ENCODE measurements at places on chromosomes 11 and 22.

DNA sequence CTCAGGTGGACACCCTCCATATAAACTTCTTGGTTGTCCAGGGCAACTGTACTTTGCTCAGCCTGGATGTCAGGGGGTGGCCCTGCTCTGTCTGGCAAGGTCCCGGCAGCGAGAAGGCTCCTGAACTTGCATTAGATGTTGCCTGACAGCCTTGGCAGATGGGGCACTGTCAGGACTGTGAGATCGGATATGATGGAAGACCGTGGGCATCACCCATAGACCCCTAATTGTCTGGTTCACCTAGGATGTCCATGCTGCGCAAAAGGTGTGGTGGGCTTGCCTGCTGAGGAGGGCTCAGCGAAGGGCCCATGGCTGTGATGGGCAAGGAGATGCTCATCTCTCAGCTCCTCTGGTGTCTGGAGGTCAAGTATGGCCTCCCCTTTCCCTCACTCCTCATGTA is 62.7 kb downstream of the MYO18B start:
- DNase-seq = no peak

- DNase-seq = no peak
Measured at GRCh38 chr11:107720303-107720774, 8.5 kb upstream of the SLN start.

DNA sequence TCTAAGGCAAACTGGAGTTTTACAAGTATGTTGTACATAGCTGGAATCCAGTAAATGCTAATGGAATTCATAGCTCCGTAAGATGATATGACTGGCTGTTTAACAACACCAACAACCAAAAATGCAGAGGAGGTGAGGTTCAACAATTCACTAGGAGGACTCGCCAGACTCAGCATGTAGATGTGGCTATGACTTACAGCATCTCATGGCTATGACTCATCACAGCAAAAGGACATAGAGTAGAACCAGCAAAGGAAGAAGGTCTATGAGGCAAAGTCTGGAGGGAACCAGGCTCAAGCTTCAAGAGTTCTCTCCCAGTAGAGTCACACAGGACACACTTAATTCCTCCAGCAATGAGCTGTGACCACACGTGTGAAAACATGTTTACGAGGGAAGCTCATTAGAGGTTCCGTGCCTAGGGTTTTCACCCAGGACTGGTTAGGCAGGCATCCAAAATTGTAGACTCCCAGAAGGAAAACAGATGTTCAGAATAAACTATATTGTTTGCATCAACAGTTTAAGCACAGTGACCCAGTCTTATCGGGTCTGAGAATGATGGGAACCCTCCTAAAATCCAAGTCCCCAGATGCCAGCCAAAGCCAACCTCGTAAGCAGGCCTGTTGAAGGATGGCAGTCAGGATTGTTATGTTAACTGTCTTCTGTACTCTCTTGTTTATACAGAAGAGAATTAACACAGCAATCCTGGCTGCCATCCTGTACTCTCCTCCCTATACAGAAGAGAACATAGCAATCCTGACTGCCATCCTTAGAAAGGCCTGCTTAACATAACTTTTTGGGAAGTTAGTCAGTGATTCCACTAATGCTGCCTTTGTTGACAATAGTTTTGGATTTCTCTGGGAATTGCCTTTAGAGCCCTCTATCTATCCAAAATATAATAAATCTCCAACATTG is 116.6 kb downstream of the LARGE1 start:
- peak; percentile 95 for DNase-seq

DNA sequence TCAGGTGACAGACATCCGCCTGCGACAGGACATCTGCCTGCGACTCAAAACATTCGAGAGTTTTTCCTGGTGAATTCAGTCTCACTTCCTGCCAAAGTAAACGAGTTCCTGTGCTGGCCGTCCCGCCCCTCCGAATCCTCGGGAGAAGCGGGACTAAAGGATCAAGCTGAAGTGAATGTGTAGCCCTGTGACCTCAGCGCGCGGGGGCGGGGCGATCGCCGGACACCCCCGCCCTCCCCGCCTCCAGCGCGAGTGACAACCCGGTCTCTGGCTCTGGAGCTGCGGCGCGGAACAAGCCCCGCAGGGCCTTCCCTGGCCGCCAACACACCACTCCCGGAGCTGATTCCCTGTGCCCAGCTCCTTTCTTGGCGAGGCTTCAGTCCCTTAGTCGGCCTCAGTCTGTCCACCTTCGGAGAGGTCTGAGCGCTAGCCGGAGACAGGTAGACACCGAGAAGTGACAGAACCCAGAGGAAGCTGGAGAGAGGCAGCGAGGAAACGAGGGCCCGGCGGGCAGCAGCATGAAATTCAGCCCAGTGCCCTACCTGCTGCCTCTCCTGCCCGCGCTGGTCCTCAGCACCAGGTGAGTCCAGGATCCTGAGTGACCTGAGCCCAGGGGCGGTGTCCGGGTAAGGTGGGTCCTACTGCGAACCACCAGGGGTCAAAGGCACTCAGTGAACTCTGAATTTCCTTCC is 766.4 kb upstream of the LUZP2 start:
- DNase-seq = no peak

- no peak for DNase-seq
Measured at GRCh38 chr11:134341805-134342571, 10.2 kb downstream of the GLB1L2 start.

DNA sequence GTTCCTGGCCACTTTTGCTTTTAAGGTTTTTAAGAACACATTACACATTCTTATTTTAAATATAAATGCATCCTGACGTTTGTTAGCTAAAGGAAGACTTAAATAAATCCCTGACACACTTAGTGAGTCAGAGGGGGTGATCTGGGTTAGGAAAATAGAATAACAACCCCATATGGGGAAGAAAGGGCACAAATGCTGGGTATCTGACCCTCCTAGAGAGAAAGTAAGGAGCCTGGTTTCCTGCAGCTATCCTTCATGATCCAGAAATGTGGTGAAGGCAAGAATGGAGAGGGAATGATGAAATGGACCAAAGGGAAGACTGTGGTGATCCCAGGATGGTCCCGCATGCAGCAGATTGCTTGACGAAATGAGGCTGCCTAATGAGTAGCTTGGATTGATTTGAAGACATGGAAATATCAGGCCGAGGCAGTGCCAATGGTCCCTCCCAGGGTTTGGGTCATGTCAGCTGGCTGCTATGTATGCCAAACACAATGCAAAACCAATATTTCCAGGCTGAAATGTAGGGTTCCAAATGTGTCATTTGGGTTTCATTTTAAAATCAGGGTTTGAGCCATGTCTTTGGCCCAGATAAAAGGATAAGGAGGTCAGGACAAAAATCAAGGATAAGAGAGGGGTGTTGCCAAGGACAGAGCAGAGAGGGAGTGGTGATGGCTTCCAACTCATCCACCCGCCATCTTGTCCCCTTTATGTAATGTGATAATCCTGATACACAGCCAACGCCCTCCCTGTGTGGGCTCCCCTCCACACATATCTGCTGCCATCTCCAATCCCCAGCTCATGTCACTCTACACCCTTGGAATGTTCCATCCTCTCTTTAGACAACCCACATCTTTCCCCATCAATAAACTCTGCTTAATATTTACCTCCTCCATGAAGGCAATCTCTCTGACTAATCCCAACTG is 135.1 kb upstream of the PITPNB start:
- DNase-seq = peak; percentile 75

DNA sequence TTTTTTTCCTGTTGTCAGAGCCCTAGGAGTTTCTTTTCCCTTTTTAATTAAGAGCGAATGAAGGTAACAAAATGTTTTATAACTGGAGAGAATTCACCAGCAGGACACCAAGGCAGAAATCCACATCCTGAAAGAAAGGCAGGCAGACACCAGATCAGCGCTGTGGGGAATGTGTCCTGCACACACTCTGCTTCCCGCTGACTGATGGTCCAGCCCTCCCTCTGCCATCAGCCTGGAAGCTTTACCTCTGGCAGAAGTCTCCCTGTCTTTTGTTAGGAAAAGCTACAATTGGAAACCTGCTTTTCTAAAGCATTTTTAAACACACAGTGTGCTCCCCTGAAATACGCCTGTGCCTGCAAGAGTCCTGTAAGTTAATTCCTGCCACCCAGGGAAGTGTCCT is 638.5 kb downstream of the NTM start:
- DNase-seq = peak; percentile 41

DNA sequence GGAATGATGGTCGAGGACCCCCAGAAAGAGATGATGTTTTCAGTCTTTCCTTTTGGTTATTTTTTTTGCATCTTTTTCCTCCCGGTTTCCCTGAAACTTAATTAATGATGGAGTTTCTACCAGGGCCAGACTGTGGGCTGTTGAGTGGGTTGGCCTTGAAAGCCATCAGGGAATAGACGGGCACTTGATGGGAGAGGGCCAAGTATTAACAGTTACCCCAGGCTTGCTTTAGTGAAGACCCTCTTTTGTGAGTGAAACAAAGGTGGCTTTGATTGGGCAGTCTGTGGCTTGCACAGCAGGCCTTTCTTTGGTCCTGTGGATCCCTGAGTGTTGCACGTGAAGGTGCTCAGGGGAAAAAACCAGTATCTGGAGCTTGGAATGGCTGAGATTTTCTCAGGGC is 56.9 kb downstream of the AMOTL1 start:
- no peak for DNase-seq

- DNase-seq = peak; percentile 23
Measured at GRCh38 chr11:61472282-61472681, 36.3 kb upstream of the LRRC10B start.

- no peak for DNase-seq
Measured at GRCh38 chr11:70063121-70063520, 15.0 kb upstream of the ANO1 start.

DNA sequence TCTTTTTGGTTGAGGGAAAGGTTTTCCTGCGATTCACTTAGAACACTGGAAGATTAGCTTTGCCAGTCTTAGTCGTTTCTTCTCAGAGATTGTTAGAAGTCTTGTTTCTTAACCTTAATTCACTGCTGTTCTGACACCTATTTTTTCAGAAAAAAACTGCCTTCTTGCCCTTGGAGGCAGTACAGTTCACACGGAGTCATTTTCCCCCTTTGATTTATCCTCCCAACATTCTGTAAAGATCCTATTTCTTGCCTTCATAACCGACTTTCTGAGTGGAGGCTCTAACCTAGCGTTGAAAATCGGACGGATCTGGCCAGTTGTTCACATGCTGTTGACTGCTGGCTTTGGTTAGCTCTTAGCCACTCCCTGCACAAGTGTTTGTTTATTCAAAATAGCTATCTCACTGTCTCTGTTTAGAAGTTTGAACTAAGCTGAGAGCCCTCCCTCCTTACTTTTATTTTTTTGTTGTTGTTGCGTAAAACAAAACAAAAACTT is 737 bp downstream of the BCL2L13 start:
- DNase-seq = peak; percentile 35

DNA sequence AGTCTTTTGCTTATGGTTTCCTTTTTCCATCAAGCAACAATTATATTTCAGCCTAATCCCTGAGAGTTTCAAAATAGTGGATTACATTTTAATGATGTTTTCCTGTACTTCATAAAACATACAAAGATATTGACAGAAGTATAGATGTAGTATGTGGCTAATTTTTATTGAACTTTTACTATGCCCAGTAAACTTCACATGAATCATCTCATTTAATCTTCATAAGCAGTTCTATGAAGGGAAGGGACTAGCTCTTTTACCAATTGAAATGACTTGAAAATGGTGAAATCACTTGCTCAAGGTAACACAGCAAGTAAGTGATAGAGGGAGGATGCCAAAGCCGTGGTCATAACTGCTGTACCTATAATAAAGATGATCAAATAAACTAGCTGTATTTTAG is 27.5 kb downstream of the RTN3 start:
- no peak for DNase-seq

GRCh38 chr11:114304969-114305368 is 8.8 kb downstream of the NNMT start:
- no peak for DNase-seq

GRCh38 chr22:47129902-47130635 is 367.6 kb downstream of the TBC1D22A start:
- DNase-seq = peak; percentile 58

GRCh38 chr22:38981992-38982927 is at the start of gene APOBEC3B:
APOBEC3B (plus strand) TSS chr22:38982347; CDS start chr22:38982454, 107 bp downstream.
- peak; percentile 97 for DNase-seq

GRCh38 chr22:35618427-35619223 is 1.5 kb upstream of the MB start:
- DNase-seq = no peak

DNA sequence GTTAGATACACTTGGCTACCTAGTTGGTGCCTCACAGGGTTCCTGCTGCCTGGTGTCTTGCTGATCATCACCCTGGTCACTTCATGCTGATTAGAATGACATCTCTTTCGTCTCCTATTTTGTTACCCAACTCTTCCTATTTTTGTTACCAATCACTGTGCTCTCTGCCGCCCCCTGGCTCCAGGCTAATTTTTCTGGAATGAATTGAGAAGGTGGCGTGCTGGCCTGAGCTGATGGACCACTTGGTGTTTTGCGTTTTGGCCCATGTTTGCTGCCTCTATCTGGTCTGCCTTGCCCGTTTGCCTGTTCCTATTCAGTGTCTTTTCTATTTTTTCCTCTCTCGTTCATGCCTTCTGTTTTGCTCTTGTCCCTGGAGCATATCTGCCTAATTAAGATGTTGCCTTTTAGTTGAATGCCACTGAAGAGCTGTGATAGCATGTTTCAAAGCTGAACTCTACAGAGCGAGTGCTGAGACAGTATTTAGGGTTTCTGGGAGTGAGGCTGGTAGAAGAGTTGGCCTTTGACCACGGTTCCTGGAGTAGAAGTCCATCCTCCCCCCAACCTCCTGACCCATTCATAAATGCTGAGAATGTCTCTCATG is 5.9 kb upstream of the ATF4 start:
- no peak for DNase-seq

- DNase-seq = no peak
Measured at GRCh38 chr11:20388096-20389055, 860 bp downstream of the PRMT3 start.

DNA sequence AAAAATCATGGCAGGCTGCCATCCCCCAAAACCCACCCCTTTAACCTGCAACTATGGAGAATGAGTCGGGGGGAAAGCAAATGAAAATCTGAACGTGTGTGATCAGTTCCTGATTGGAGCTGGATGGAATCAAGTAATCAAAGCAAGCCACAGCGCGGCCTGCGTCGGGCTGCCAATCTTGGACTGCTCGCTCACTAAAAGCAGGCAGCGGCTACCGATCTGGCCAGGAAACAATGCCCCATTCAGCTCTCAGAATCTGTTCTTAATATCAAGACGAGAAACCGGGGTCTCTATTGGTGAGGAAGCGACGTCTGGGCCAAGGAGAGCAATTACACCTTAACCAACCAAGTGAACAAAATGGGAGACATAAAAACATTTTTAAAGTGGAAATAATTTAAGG is 472.2 kb downstream of the SOX6 start:
- no peak for DNase-seq

GRCh38 chr11:65887723-65888162 is 528 bp downstream of the FIBP start:
- DNase-seq = no peak

- DNase-seq = peak; percentile 86
Measured at GRCh38 chr11:122186439-122187080, 70.5 kb upstream of the BLID start.

DNA sequence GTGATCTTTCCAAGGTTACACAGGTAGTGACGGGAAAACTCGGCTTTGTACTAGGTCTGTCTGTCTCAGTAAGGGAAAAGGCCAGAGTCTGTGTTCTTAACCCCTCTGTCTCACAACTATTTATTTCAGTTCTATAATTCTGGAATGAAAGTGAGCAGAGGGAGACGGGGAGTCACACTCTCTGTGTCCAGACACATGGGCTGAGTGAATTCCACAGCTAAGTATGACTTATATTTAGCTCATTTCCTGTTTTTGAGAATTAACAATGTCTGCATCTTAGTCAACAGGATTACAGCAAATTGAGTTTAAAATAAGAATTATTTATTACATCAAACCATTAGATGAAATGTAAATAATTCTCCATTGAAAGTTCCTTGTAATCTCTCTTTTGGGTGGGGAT is 62.5 kb upstream of the OR4B1 start:
- peak; percentile 57 for DNase-seq
